Skeletal muscle cell (primary cell): ENCODE measurements at places on chromosomes 5 and 9.
A peak's percentile ranks its signal among the peaks of the same experiment; 100 is the strongest.

- DNase-seq: no peak
These were observed 32.0 kb downstream of the DAPK1 start for GRCh38 chr9:87529671-87530070.

DNA sequence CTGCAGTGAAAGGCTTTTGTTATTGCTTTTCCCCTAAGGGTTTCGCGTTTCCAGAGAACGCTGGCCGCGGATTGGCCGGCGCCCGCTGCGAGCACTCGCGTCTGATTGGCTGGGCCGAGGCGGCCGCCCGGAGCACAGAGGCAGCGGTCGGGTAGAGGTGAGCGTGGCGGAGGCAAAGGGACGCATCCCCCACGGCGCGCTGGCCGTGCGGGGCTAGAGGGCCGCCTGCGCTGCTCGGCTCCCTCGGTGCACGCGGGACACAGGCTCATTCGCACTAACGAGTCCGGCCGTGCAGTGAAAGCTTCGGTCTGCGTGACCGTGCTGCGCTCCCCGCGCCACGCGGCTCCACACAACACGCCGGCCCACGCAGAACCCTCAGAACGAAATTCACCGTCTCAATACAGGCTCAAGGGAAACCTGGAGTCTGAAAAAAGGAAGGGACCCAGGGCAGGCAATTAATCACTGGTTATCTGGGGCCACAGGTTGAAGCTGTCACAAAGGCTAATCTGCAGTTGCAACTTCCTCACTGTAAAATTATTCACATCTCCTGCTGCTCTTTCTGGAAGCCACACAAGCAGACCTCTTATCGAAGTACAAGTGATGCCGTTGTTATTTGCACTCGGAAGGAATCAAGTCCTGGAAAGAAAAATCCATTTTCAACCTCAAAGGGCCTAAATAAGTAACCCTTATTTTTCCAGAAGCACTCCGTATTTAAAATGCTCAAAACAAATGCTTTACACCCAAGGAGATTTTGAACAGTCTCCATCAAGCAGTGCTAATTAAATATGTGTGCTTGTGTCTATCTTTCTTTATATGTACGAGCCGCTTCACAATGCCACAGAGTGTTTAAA, 94.6 kb downstream of the ZNF608 start:
- DNase-seq: peak; percentile 65

- DNase-seq: no peak
These were observed 100.0 kb downstream of the PSD2 start for GRCh38 chr5:139895647-139896046.

GRCh38 chr9:68417762-68418161, 61.4 kb downstream of the PGM5 start:
- no peak for DNase-seq

DNA sequence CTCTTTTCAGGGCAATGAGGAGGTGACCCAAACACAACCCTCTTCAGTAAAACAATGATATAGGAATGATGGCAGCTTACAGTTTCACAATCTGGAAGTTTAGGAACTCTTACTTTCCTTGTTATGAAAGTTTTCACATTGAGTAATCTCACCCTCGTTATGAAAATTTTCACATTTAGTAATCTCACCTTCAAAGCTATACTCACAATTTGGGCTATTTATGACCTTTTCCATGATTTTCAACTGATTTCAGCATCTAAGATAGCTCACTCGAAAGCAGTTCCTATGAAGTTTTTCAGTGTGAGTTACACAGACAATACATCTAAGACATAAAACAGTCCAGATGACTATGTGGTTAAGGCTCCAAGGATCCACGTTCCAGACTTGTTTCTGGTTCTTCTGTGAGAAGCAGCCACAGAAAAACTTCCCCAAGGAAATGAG, 57.1 kb downstream of the FOXD1 start:
- DNase-seq: no peak

DNA sequence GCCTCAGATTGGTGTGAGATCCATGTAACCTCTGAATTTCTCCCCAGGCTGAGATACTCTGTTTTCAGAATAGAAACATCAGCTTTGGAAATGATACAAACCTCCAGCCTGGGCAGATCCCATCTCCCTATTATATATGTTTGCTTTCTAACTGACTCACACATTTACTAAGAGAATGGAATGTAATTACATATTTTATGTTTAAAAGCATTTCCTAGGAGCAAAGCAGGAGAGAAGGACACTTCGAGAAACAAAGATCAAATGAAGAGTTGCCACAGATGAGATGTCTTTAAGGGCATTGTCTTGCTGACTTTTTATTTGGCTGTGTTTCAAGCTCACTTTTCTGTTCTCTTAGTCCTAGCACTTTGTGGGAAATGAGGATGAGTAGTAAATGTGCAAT, 96.3 kb downstream of the CDH18 start:
- peak; percentile 57 for DNase-seq

DNA sequence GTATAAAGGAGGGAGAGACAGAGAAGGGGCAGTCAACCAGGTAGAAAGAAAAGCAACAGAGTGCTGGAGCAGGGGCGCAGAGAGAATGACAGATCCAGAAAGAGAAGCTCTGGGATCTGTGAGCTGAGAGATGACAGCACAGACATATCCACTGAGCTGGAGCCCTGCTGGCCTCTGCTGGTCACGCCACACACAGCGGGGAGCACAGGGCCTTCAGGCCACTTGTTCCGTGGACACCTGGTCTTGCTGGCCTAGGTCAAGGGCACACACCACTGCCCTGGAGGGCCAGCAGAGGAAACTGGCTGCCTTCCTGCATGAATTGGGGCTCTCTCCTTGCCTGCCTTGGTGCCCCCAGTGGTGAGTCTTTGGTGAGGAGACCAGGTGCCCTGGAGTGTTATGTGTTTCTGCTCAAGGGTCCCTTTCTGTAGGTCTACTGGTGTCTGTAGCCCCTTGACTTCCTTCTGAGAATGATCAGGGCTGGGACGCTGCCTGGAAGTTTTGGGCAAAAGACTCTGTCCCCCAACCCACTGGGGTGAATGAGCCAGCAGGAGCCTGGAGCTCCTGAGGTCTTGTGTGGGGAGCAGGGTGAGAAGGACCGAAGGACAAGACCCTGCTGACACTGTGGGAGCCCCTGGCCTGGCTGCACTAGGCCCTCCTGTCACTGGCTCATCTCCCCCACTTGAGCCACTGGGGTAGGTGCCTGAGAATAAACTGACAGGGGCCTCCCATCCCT, 59.2 kb upstream of the ADAMTS2 start:
- DNase-seq: no peak

GRCh38 chr5:167155387-167156005, 1135.9 kb upstream of the WWC1 start:
- DNase-seq: no peak

DNA sequence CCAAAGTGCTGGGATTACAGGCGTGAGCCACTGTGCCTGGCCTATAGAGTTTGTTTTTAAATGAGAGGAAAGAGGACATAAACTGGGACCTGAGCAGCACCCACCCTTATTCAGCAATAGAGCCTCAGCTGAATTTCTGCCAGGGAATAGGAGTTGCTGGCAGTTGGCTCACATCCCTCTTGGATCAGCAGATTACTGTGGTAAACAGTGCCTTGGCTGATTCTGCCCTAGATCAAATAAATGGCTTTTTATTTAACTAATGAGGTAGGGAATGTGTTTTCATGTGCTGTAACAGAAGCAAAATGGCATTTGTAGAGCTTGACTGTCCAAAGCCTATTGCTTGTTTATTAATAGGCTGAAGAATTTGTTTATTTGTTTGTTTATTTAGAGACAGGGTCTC, 2.1 kb downstream of the ARHGEF37 start:
- no peak for DNase-seq
